ENCODE measurements at places on chromosomes 4 and X.

DNA sequence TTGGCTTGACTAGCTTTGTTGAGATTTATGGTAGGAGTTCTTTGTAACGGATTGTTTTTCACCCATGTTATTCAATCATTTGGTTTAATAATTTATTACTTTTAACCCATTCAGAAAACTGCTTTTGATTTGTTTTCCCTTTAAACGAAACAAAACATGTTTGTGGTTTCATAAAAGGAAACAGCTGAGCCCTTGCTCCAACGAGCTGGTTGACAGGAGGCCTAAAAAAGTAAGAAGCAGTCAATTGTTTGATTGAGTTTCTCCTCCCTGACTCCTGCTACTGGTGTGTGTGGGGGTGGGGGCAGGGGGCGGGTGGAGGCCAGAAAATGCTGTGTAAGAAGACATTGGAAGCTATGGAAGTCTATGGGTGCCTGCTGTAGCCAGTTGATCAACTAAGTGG lies 102.8 kb downstream of the CHRDL1 start:
- DNase-seq, result no peak

- no peak for DNase-seq
Measured at GRCh38 chr4:7500404-7500803, 65.7 kb upstream of the PSAPL1 start.

DNA sequence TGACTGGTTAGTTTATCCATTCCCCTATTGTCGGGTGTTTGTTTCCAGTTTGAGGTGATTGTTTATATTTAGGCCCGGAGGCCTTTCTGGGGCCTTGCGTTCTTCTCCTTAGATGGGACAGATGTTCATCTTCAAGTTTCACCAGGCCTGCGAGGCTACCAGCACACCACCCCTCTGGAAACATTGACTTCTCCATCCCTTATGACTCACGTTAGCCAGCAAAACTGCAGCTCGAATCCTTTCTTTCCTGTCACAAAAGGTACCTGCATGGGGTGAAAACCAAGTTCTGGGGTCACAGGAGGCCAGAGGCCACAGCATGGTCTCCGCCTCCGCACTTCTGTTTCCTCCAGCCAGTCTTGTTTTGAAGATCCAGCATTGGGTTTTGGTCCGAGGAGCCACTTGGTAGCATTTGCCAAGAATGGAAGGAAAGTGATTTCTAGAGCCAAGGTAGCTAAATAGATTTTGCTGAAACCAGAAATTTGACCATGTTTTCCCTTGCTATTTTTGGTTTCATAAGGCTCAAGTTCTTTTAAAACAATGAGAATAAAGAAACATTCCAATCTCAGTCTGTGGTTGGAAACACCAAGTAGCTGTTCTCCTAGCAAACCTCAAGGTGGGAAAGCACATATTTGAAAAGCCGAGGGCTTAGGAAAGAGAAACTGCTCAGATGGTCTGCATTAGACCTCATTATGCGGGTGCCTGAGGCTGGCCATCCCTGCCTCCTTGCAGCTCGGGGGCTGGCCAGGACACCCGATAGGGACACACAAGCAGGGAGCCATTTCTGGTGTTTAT lies 5.6 kb downstream of the NYX start:
- no peak for DNase-seq

DNA sequence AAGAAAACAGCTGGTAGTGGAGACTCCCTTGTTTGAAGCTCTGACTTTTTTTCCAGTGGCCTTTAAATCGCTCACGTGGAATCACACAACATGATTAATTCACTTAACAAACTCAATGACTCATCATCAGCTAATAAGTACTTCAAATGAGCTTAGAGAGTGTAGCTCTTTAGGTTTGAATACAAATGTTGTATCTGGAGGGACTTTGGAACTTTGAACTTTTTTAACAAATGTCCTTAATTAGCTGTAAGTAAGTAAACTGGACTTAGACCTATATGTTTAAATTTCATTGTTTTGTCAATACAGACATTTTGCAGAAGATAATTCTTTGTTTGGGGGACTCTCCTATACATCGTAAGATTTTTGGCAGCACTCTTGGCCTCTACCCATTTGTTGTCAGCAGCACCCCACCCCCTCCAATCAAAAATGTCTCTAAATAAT lies 581.1 kb downstream of the SPRY1 start:
- DNase-seq, result no peak

DNA sequence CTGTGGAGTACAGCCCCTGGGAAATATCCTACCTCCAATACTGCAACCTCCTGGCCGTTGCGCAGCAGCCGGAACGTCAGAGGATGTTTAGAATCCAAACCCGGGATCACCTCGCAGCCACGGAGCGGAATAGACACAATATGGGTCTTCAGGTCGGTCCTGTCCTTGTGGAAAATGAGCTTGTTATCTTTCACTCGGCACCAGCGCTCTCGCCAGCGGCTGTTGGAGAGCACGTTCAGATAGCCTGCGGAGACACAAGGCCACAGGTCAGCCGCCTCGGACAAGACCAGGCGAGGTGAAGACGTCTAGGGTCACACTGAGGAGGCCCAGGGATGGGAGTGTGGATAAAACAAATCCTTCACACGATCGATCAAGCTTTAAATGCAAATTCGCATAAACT lies 139.3 kb downstream of the AFAP1 start:
- no peak for DNase-seq

DNA sequence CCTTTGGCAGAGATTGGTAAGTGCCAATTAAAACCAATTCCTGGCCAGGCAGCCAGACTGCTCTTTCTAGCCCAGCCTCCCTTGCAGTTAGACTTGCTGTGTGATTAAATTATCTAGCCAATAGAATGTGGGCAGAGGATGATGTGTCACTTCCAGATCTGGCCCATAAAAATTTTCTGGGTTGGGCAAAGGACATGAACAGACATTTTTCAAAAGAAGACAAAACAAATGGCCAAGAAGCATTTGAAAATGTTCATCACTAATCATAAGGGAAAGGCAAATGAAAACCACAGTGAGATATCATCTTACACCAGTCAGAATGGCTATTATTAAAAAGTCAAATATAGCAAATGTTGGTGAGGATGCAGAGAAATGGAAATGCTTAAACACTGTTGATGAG lies 71.4 kb upstream of the STIM2 start:
- DNase-seq, result no peak

DNA sequence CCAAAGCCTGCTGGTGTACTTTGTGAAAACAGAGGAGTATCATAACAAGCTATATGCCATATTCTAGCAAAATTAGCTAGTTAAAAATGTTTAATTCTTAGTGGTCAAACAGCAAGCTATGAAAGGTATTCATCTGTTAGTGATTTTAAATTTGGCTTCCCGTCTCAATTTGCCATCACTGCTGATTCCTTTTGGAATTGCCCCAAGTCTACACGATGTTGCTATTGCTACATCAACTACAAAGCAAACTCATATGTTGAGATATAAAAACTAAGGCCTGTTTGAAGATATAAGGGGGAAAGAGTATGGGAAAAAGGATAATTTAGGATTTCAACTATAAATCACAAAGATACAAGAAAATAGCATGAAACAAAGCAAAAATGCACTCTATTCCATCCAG lies 146.1 kb downstream of the COL25A1 start:
- DNase-seq, result no peak

DNA sequence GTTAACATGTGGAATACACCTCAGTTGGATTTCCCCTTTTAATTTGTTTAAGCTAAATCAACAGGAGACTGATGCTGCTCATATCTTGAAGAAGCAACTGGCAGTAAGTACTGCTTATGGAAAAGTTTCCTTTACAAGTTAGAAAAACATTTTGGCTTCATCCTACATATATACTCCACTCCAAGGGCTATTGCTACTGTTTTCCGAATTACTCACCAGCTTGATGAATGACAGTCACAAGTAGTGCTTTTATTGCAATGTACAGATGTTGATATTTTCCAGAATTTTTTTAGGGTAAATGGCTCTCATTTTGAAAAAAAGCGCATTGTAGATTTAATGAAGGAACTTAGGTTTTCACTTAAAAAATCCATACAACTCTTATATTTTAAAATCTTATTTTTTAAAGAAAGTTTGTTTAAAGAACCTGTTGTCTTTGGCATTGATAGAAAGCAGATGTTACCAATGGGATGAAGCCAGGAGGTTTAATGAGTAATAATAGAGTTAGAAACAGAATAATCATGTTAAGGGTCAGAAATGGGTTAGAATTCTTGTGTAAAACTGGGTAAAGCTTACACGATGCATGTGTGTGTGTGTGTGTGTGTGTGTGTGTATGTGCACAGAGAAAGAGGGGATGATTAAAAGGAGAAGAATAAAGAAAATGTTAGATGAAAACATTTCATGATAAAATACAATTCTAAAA lies 272.9 kb downstream of the CFAP299 start:
- no peak for DNase-seq

DNA sequence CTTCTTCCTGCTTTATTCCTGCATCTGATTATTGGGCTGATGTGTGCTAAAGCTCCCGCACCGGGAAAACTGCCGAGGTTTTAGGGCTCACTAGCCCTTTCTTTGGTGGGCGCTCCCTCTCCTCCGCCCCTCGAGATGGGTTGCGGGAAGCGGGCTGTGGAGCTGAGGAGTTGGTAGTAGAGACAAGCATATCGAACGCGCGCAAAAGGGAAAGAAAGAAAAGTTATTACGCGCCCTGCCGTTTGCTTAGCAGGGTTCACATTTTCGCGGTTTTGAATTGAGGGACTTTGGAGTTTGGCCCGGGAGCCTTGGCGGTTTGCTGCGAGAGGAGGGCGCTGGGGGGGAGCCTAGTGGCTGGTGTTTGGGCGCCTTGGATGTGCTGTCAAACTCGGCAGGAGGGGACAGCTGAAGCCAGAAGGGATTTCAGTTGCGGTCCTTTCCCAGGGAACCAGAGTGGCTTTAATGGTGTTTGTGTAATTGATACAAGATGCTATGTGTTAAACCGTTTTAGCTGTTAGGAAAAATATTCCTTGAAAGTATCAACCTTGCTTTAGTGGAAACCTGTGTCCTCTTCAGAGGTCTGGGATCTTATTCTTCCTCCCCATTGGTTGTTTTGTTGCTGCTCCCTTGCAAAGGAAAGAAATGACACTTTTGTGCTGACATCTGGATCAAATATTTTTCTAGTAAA lies 1.1 kb downstream of the GAB1 start:
- DNase-seq, result no peak

DNA sequence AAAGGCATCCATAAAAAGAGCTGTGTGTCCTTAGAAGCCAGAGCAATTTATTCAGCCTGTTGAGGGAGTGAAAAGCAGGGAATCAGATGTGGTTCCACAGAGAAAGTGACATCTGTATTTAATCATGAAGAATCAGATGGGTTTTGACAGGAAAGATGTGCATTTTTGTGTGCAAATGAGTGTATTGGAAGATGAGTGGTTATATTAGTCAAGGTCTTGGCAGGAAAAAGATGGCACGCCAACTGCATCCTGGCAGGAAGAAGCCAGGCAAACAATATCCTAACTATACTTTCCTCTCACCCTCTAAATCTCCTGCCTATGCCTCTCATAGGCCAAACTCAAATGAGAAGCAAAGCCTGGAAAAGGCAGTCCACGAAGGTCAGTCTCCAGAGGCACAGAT lies 59.1 kb downstream of the SCFD2 start:
- no peak for DNase-seq

- DNase-seq, result no peak
Measured at GRCh38 chr4:147765121-147765529, 33.2 kb downstream of the ARHGAP10 start.

GRCh38 chr4:129883996-129884395 lies 788.0 kb downstream of the C4orf33 start:
- no peak for DNase-seq

DNA sequence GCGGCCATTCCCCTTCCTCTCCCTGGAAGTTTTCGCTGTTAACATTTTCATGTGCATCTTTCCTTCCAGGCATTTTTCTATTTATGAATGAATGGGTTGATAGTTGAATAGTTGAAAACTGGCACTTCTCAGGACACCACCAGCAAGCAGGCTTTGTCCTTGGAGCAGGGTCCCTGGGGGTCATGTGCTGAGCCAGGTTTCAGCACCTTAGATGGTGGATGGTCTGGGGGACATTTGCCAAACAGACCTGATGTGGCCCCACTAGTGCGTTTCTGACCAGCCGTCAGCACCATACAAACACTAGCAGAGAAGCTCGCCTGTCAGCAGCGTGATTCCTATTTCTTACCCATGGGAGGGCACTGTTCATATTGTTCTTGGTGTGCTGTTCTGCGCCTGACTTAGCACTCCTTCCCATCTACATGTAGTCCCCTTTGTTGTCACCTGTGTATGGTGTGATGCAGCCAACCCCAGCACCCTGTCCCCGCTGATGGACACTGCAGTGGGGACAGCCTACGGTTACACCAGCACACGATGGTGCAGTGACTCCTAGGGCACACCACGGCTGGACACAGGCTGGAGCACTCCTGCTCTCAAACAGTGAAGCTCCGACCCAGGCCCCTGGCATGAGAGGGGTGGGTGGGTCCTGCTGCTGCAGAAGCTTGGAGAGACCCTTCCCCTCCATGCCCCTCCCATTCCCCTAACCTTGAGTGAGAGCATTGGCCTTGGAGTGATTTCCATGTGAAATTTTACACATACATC lies 27.2 kb upstream of the WFS1 start:
- DNase-seq, result no peak

DNA sequence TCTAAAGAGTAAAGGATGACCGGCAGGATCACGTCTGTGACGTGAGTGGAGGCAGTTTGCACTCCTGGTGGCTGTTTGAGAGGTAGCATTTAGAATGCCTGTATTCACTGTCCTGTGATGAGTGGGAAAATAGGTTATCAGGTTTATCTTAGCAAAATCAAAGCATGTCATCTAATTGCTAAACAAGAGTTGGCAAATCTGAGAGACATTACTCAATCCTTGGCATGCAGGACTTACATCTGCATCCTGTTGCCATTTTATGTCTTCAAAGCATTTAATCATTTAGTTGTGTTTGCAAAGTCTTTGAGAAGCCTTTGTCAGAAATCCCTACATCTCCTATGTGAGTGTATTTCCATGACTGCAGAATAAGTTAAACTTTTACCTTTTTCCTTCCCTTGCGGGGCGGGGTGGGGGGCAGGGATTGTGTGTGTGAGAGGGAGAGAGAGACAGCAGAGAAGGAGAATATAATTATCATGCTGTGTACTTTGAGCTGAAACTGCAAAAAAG lies 41.4 kb upstream of the MSANTD1 start:
- DNase-seq, result no peak

- DNase-seq, result no peak
Measured at GRCh38 chr4:84809946-84810345, 156.5 kb downstream of the WDFY3 start.

- no peak for DNase-seq
Measured at GRCh38 chr4:3294401-3295241, 1.8 kb downstream of the RGS12 start.

DNA sequence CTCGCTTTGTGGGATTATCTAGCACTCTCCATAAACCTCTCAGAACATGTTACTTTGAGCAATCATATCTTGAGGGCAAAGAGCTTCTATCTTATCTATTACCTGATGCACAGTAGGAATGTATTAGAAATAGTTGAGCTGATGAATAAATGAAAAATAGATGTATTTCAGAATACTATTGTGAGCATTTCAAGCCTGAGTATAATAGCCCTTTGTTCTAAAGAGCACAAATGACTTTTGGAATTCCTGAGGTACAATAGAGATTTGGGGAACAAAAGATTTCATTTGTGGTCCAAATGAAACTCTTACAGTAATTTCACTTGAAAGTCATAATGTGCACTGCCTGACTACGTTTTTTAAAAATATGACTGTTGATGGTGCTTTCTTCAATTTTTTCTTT lies 159.5 kb downstream of the UGT8 start:
- DNase-seq, result no peak
